Activated CD8-positive, alpha-beta memory T cell treated with anti-CD3 and anti-CD28 coated beads for 4 hours (primary cell): ENCODE measurements at places on chromosomes 1 and 21.

GRCh38 chr1:166172106-166172505, 5.3 kb upstream of the FAM78B start:
- DNase-seq: no peak

GRCh38 chr21:25361097-25361496, 246.2 kb downstream of the MRPL39 start:
- no peak for DNase-seq

GRCh38 chr1:47703981-47704596, 266.2 kb downstream of the FOXD2 start:
- DNase-seq: no peak

DNA sequence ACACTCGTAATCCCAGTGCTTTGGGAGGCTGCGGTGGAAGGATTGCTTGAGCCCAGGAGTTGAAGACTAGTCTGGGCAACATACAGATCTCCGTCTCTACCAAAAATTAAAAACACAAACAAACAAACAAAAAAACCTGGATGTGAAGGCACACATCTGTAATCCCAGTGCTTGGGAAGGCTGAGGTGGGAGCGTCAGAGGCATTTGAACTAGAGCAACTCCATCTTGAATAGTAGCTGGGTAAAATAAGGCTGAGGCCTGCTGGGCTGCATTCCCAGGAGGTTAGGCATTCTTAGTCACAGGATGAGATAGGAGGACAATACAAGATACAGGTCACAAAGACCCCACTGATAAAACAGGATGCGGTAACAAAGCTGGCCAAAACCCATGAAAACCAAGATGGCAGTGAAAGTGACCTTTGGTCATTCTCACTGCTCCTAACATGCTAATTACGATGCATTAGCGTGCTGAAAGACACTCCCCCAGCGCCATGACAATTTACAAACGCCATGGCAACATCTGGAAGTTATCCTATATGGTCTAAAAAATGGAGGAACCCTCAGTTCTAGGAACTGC, 33.2 kb upstream of the RD3 start:
- DNase-seq: no peak

DNA sequence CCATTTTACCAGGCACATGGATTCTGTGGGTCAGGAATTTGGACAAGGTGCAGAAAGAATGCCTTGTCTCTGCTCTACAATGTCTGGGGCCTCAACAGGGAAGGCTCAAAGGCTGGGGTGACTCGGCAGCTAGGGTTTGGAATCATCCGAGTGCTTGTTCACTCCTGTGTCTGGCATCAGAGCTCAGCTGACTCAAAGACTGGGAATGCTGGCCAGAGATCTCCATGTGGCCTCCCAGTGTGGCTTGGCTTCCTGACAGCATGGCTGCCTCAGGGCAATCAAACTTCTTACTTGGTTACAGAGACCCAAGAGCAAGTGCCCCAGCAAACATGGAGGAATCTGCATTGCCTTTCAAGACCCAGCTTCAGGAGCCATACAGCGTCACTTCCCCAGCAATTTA, 110.5 kb downstream of the TOMM20 start:
- no peak for DNase-seq

- DNase-seq: no peak
Observed at GRCh38 chr1:78227705-78228635, 182.2 kb downstream of the GIPC2 start.

DNA sequence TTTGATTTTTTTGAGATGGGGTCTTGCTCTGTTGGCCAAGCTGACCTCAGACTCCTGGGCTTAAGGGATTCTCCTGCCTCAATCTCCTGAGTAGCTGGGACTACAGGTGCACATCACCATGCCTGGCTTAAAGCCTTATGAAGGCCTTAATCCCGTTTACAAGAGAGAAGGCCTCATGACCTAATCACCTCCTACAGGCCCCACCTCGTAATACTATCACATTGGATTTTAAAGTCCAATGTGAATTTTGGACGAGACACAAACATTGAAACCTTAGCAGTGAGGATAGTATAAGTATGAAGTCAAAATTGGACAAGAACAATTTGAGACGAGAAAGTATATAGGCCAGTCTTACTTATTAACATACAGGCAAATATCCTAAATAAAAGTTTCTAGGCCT, 73.9 kb downstream of the MAST2 start:
- no peak for DNase-seq

DNA sequence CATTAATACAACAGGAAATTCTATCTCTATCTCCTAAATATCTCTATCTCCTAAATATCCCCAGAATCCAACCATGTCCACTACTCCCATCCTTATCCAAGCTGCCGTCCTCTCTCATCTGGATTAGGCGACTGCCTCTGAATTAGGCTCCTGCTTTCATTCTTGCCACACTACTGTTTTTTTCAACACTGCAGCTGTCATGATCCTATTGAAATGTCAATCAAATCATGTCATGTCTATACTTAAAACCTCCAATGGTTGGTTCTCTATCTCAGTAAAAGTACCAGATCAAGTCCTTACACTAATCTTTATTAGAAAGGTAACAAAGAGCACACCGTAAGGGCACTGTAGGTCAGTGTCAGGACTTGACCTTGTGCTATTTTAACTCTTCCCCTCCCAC, 82.0 kb upstream of the NFIA start:
- no peak for DNase-seq
